ENCODE measurements at places on chromosomes 7 and 10. TPM values are rescaled to one million over a fixed set of nuclear protein-coding genes. Genes with fewer than 3 reads are reported as not detected.

Gene LLCFC1
- not detected for total RNA-seq

Gene SUN1
- 180 TPM for total RNA-seq

Gene NCF1
- 1.6 TPM for total RNA-seq

Gene PNLIPRP2
- not detected for total RNA-seq

Gene MNX1
- total RNA-seq = not detected

Gene CABCOCO1
- 1.0 TPM for total RNA-seq

Gene GPR141
- total RNA-seq = 1.0 TPM

Gene GPC2
- total RNA-seq = 5.2 TPM

Gene SNX10
- total RNA-seq = 2.6 TPM
